ENCODE measurements at places on chromosomes 11 and 22. TPM values are rescaled to one million over a fixed set of nuclear protein-coding genes. Genes with fewer than 3 reads are reported as not detected.

DNA sequence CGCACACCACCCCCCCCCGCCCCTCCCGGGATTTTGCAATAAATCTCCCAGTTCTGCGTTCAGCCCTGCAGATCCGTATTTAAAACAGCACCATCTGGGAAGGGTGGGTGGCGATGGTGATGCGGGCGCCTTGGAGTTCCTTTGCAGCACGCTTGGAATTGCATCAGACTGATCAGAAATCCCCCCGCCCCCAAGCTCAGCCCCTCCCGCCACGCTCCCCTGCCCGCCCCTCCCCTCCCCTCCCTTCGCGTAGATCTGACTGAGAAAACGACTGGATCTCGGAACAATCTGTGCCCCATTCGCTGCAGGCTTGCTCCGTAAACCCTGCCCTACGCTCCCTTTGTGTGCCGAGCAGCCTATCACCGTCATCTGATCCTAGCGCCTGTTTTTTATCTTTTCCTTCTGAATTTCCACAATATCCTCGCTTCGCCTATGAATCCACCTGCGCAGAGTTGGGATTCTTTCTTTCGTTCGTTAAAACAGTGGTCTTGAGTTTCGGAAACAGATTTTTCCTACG is 18.1 kb upstream of the BDNF start:
- DNase-seq = peak; percentile 42

DNA sequence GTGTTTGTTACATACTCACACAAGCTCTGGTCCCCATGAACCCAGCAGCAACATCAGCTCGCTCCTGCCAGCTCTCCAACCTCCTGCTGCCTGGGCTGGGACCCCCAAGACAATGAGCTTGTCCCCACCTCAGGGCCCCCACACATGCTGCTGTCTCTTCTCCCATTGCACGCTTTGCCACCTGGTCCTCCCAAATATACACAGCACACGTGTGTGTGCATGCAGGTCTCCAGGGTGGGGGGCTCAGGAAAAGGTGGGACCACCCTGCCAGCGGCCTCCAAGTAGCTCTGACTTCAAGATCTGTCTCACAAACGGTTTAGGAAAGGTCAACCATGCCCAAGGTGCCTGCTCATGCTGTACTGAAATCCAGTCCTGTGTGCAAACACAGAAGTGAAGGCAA is 68.1 kb upstream of the CCND1 start:
- DNase-seq = no peak

GRCh38 chr22:39723463-39723862 is 152.9 kb downstream of the CACNA1I start:
- no peak for DNase-seq

DNA sequence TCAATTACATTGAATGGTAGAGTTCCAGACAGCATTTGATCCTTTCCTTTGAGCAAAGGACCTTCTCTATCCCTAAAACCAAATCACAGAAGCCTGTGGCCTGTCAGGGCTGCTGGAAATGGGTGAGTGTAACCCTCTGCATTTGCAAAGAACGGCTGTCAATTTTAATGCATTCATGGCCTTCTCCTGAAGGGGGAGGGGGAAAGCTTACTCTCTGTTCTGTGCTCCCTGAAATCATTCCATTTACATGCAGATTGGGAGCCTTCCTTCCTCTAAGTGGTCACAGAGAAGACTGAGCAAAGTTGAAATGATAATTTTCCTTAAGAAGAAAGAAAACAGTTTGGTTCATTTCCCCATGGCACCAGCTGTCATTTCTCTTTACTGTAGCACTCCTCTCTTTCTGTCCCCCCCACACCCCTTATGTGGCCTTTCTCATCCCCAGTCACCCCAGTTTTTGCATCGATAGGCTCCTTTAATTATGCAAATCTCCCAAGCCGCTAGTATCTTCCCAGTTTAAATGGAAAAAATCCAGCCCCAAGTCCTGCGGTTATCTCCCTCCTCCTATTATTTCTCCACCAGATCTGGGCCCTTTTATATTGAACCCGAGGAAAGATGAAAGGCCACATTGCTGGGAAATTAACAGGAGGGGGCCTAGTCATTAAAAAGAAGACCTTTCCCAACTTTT is 109.4 kb upstream of the KIRREL3 start:
- DNase-seq = no peak

GRCh38 chr22:22818861-22819855 is 68.5 kb upstream of the IGLL5 start:
- no peak for DNase-seq

DNA sequence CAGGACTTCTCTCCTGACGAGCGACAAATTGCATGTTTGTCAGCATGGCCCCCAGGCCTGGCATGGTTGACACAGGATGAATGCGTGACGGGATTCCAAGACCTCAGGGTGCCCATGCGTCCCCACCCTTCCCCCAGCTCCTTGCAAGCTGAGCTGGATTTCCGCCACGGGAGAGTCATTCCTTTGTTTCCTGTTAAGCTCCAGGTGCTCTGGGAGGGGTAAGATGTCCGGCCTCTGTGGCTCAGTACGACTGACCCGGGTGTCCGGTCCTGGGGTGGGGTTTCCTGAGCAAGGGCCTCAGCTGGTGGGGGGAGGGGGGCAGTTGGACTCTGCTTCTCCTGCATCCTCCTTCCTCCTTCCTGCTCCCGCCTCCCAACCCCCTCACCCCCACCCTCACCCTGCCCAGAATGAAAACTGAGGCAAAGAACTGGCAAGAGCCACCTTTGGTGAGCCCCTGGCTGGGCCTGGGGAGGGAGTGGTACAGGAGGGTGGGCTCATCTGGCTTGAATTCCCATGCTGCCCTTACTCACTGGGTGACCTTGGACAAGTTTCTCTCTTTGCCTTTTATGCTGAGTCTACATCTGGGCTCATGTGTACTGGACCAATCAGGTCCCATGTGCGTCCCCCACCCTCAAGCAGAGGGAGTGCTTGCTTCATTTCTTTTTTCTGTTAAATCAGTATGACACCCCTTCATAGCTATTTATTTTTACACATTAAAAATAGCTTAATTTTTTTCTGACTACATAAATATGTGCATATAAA is 2.5 kb downstream of the CDC42EP2 start:
- peak; percentile 49 for DNase-seq

GRCh38 chr11:23585416-23586104 is 725.3 kb upstream of the CCDC179 start:
- peak; percentile 12 for DNase-seq

DNA sequence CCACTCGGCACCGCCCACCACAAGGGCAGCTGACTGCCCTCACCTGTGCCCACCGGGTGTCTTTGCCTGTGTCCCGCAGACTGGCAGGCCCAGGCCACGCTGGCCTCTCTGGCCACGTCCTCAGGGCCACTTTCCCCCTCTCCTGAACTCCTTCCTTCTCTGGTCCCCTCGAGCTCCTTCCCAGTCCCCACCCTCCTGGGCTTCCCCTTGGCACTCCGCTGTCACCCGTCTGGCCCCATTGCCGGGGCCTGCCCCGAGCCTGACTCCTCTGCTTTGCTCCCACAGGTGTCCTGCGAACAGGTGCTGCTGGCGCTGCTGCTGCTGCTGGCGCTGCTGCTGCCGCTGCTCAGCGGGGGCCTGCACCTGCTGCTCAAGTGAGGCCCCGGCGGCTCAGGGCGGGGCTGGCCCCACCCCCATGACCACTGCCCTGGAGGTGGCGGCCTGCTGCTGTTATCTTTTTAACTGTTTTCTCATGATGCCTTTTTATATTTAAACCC is 14.2 kb downstream of the MCAT start:
- DNase-seq = no peak

DNA sequence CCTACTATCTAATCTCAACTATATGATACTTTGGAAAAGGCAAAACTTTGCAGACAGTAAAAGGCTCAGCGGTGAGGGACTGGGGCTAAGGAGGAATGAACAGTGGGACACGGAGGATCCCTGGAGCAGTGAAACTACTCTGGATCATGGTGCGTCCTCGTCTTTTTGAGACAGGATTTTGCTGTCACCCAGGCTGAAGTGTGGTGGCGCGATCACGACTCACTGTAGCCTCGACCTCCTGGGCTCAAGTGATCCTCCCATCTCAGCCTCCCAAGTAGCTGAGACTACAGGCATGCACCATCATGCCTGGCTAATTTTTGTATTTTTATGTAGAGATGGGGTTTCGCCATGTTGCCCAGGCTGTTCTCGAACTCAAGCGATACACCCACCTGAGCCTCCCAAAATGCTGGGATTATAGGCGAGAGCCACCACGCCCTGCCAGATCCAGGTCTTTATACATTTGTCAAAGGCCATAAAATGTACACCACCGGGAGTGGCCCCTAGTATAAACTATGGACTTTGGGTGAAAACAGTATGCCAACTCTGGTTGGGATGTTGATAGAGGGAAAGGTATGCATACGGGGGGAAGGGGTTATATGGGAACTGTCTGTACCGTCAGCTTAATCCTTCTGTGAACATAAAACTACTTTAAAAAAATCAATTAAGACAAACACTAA is 28.0 kb upstream of the CYP2D6 start:
- no peak for DNase-seq

DNA sequence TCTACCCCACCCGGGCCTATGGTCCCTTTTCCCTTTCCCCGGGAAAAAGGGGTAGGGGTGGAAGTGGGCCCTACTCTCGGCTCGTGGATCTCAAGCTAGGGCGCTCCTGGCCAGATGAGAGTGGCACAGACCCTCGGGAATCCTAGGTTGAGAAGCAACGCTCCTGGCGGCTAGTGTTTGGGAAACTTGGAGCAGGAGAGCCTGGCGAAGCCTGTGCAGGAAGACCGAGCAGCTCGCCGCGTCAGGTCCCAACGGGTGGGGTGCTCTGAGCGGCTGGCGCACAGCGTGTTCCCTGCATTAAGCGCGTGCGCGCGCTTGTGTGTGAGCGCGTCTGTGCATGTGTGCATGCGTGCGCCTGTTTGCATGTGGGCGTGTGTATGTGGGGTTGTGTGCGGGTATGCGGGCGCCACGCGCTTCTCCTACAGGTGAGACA is 7.1 kb upstream of the FLI1 start:
- peak; percentile 66 for DNase-seq

GRCh38 chr11:121236115-121237001 is 56.2 kb upstream of the SC5D start:
- peak; percentile 19 for DNase-seq

DNA sequence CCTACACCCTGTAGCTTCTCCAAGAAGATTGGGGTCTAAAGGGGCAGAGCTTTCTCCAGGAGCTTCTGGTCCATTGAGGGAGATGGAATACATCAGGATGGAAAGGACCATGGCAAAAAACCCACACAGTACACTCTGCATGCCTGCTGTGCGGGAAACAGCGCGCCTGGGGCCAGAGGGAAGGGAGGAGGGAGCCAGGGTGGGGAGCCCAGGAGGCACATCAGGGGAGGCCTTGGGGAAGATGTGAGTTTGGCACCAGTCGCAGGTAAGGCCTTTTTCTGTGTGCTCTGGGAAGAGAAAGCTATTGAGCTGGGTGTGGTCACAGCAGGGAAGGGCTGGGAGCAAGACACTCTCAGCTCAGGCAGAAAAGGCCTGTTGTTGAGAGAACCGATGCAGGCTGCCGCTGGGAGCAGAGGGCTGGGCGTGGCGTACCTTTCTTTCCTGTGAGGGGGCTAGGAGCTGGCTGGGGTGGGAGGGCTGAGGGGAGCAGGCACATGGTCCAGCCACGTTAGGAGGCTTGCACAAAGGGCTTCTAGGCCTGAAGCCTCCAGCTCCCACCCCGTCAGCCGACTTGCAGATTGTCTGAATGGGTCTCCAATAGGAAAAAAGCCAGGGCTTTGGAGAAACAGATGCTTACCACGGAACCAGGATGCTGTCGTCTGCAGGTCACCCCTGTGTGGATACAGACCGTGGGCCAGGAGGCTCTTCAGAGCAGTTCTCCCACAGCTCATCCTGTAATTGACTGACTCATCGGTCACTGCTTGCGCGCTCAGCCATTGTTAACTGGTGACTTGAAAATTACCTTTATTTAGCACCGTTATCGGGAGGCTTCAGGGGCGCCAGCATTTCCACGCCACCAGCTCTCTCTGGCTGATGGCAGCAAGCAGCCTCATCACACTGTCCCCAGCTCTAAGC is 237.3 kb downstream of the ST3GAL4 start:
- no peak for DNase-seq

DNA sequence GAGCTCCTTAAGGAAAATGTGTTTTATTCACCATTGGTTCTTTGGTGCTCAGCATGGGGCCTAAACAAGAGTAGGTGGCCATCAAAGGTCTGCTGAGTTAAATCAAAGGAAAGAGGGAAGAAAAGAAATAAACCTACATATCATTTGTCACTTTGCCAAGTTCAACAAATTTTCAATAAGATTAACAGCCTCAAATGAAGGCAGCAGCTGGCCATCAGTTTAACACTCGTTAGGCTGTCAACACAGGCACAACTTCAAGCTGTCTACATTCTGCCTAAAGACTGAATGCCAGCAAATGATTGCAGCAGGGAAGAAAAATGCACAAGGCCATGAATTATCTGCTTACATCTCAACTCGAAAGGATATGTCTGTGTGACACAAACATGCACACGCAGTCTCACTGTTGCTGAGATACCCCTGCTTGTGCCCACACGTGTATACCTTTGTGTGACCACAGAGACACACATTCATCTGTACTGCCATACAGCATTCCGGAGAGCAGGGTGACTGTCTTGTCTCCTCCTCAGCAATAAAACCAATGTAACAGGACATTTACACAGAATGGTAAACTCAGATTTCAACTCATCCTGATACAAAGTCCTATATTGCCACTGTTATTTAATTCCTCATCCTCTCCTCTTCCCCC is 40.1 kb downstream of the TRIM66 start:
- DNase-seq = no peak

- no peak for DNase-seq
Observed at GRCh38 chr11:68506908-68507307, 46.4 kb downstream of the PPP6R3 start.

- DNase-seq = no peak
Observed at GRCh38 chr22:24392218-24392931, 35.0 kb upstream of the ADORA2A start.

DNA sequence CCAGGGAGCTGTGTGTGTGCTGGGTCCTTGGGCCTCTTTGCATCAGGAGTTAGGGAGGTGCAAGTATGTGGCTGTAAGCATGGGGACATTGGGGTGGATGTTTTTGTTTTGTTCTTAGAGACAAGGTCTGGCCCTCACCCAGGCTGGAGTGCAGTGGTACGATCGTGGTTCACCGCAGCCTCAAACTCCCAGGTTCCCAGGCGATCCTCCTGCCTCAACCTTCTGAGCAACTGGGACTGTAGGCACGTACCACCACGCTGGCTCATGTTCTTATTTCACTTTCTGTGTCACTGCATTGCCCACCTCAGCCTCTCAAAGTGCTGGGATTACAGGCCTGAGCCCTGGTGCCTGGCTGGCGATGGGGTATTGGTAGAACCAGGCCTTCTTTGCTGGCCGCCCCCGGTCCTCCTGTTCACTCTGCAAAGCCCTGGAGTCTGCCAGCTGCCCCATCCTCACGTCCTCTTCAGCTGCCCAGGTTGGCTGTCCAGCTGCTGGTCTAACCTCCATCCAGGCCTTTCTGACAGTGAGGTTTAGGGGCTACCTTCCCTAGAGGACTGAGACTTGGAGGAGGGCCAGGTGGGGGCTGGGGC is 851 bp upstream of the GRAMD4 start:
- no peak for DNase-seq

Gene PRG3
- total RNA-seq = 5.5 TPM

Gene MMP1
- not detected for total RNA-seq

Gene MAPK8IP2
- 0.72 TPM for total RNA-seq

Gene MRPL49
- 19.5 TPM for total RNA-seq

Gene PRR5
- 28.4 TPM for total RNA-seq

Gene KCNK4
- 3.6 TPM for total RNA-seq

Measured in umbilical cord (tissue), 2 donors.